ENCODE measurements at places on chromosomes 5 and 9.
A peak's percentile ranks its signal among the peaks of the same experiment; 100 is the strongest.

DNA sequence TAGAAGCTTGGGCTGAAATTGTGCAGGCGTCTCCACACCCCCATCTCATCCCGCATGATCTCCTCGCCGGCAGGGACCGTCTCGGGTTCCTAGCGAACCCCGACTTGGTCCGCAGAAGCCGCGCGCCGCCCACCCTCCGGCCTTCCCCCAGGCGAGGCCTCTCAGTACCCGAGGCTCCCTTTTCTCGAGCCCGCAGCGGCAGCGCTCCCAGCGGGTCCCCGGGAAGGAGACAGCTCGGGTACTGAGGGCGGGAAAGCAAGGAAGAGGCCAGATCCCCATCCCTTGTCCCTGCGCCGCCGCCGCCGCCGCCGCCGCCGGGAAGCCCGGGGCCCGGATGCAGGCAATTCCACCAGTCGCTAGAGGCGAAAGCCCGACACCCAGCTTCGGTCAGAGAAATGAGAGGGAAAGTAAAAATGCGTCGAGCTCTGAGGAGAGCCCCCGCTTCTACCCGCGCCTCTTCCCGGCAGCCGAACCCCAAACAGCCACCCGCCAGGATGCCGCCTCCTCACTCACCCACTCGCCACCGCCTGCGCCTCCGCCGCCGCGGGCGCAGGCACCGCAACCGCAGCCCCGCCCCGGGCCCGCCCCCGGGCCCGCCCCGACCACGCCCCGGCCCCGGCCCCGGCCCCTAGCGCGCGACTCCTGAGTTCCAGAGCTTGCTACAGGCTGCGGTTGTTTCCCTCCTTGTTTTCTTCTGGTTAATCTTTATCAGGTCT is at the start of gene C9orf72:
Gene C9orf72, minus strand, starts transcription at position 564 of the 716 bp plus-strand sequence. CDS start 6,361 bp downstream, outside the sequence.
- DNase-seq, result peak; percentile 34

GRCh38 chr9:32376285-32376684 is 8.2 kb upstream of the ACO1 start:
- no peak for DNase-seq

GRCh38 chr9:108830272-108830671 is 25.5 kb downstream of the ACTL7B start:
- DNase-seq, result no peak

DNA sequence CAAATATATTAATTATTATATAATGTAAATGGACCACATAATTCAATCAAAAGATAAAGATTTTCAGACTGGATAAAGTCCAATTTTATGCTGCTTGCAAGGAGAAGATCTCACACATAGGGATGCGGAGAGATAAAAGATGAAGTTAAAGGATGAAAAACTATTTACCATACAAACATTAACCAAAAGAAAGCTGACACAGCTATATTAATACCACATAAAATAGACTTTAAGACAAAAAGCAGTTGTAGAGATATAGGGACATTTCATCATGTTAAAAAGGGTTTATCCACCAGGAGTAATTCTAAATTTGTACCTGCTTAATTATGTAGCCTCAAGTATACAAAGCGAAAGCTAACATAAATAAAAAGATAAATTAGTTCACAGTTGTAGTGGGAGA is 15.2 kb upstream of the NSG2 start:
- no peak for DNase-seq

GRCh38 chr9:135611142-135611874 is 28.0 kb downstream of the GLT6D1 start:
- DNase-seq, result no peak

GRCh38 chr9:86990290-86990689 is 43.0 kb upstream of the GAS1 start:
- no peak for DNase-seq
